ENCODE measurements at places on chromosomes 11 and 22.

- no peak for DNase-seq
Measured at GRCh38 chr11:43576320-43576802, 104.2 kb upstream of the HSD17B12 start.

DNA sequence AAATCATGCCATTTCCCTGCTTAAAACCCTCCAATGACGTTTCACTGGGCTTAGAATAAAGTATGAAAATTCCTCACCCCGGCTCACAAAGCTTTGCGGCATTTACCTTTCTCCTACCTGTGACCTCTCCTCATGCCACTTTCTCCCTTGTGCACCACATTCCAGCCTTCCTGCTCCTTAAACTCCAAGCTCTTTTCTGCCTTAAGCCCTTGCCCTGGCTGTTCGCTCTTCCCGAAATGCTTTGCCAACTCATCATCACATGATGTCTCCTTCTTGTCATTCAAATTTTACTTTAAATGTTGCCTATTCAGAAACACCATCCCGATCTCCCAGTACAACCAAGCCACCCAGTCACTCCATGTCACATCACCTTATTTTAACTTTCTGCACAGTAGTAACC is 2.0 kb downstream of the PLEKHA7 start:
- DNase-seq: no peak

DNA sequence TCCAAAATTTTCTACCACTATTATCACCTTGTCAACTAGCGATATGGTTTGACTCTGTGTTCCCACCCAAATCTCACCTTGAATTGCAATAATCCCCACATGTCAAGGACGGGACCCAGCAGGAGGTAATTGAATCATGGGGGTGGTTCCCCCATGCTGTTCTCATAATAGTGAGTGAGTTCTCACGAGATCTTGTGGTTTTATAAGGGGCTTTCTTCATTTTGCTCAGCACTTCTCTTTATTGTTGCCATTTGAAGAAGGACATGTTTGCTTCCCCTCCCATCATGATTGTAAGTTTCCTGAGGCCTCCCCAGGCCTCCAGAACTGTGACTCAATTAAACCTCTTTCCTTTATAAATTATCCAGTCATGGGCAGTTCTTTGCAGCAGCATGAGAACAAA is 73.5 kb upstream of the ZC3H12C start:
- DNase-seq: no peak

DNA sequence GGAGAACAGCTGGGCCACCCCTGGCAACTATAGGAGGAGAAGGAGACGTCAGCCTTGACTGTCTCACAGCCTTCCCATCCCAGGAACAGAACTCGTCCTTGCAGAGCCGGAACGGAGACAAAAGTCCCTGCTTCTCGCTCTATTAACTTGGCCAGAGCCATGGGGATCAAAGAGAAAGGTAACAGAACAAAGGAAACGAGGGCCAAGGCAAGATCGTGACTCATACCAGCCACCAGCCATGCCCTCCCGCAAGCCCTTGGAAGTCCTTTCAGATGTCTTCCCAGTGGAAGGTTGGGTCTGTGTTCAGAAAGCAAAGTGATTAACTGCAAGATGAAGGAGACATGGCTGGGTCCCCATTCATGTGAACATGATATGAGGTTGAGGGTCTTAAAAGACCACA is 64.7 kb downstream of the PDE2A start:
- DNase-seq: no peak

DNA sequence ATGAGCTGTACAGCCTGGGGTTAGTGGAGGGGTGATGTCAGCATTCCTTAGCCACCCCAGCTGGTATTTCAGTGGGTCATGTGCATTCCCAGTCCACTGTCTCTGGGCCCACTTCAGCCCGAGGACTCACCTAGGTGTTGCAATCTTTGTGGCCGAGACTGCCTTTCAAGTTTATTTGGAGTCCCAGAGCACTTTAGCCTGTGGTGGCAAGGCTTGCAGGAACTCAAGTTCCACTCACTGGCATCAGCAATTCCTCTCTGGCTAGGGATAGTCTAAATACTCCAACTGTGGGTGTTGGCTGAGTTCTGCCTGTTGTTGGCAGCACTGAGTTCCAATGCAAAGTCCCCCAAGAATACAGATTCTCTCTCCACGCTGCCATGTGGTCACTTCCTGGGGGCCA is 191.6 kb upstream of the PGR start:
- DNase-seq: no peak

DNA sequence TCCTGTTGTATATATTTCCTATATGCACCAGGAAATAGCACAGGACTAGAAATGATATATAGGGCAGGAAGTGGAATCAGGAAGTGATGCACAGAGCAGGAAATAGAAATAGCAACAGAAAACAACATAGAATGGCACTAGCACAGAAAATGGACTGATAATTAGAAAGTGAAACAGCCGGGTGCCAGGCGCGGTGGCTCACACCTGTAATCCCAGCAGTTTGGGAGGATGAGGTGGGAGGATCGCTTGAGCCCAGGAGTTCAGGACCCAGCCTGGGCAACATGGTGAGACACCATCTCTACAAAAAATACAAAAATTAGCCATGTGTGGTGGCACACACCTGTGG is 10.0 kb upstream of the RELT start:
- no peak for DNase-seq

- no peak for DNase-seq
Measured at GRCh38 chr11:1177020-1177770, 19.4 kb downstream of the MUC5AC start.

Measured in hypothalamus (tissue), 51 donors.